Epithelial cell of esophagus (primary cell): ENCODE measurements at places on chromosomes 2 and 18.

GRCh38 chr2:61165946-61166345, 4.0 kb downstream of the C2orf74 start:
- DNase-seq, result no peak

DNA sequence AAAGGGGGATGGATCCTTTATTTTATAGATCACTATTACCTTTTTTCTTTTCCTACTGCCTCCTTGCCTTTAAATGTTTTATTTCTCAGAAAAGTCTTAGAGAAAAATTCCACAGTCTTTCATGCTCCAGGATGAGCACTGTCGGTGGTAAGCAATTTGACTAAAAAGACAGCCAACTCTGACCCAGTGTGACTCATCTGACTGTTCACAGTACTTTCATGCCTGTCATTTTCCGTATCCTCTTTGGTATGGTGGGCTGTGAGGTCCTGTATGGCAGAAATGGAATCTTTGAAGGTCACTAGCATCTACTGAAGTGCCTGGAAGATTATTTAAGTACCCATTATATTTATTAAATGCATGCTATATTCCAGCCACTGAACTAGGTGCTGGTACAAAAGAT, 2.1 kb upstream of the RFTN2 start:
- DNase-seq, result peak; percentile 13

DNA sequence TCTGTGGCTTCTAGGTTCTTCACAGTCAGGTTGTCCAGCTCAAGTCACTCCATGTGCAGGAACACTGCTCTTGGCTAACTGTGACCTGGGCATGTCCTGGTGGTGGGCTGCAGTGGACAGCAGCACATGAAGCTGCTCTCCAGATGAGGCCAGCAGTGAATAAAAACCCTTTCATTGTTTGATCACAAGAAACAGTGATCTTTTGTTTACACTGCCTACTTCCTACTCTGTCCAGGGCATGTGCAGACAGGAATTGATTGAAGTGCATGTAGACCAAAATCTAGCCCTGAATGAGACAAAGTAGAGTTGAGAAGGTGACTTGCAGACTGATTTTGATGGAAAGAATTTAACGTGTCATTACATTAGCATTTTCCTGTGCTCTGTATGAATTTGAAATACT, 34.9 kb downstream of the BCL2L11 start:
- DNase-seq, result peak; percentile 90

DNA sequence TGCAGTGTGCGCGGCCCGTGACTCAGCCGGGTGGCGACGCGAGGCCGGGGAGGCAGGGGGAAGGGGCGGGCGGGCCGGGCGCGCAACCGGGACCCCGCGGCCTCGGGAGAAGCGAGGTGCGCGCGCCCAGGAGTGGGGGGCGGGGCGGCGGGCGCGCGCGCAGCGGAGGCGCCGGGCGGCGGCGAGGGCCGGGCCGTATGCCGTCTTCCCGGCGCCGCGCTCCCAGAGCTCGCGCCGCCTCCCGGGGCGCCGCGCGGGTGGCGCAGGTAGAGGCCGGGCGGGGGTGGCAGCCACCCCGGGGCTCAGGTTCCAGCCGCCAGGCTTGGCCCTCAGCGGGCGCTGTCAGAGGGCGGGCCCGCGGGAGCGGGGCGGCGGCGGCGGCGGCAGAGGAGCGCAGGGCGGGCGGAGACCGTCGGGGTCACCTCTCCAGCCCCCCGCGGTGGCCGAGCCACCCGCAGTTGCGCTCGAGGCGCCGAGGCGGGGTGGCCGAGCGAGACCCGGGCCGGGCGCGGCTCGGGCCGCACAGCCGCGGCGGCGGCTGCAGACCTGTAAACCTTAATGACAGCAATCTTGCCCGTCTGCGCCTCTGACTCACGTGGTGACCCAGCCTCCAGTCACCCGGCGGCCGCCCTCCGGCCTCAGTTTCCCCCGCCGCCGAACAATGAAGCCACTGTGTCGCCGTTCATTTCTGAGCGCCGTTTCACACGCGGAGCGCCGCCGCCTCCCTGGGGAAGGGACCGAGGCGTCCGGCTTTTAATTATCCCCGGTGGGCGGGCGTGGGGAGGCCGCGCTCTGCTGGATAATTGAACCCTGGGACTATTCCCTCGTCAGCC, 25.3 kb upstream of the SMAD7 start:
- peak; percentile 69 for DNase-seq

GRCh38 chr2:3299130-3299529, 78.5 kb downstream of the EIPR1 start:
- no peak for DNase-seq

DNA sequence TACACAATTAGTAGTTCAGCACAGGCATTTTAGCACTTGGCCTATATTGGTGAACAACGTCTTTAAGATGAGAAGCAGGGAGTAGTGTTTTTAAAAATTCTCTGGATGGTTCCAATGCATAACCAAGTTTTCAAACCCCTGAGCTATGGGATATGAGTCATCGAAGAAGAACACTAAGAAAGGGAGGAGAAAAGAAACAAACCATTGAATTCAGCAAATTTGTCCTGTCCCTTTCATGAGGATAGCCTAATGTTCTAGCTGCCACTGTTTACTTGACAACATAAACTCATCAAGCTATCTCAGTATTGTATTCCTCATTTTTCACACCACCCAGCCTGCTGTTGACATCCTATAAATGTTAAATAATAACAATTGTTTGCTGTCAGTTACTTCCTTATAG, 158.0 kb downstream of the BARD1 start:
- no peak for DNase-seq

GRCh38 chr18:42360716-42361115, 405.7 kb downstream of the PIK3C3 start:
- no peak for DNase-seq

GRCh38 chr2:143513081-143513480, 383.9 kb downstream of the ARHGAP15 start:
- peak; percentile 43 for DNase-seq

GRCh38 chr2:25340181-25340921, 1.4 kb downstream of the DNMT3A start:
- DNase-seq, result no peak

GRCh38 chr2:85459771-85460170, 41.3 kb downstream of the SH2D6 start:
- no peak for DNase-seq

DNA sequence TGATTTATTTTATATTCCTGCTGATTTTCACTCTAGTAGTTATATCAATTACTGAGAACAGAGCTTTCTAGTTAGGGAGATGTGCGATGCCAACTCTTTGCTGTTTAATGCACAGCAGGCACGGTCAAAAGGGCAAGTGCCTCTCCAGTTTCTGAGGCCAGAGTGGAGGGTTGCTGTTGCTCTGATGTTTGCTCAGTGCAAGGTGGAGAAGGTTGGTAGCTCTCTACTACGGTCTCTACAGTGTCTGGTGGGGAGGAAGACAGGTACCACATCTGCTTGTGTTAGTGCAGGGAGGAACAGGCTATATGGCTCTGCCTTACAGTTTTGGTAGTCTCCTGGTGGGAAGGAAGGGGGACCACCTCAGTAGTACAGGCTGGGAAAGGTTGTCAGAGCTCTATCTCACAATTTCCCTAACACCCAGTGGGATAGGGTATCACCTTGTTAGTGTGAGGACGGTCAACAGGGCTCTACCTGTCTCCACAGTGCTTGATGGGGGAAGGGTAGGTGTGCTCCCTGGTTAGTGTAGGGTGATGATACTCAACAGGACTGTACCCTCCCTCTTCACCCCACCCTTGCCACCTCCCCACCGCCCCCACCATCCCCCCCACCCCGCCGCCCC, 85.9 kb downstream of the FANCL start:
- DNase-seq, result no peak

- no peak for DNase-seq
Measured at GRCh38 chr2:101157272-101157671, 6.1 kb upstream of the TBC1D8 start.

GRCh38 chr18:63266888-63267790, 52.4 kb downstream of the BCL2 start:
- DNase-seq, result no peak

GRCh38 chr2:78035804-78036203, 513.6 kb upstream of the LRRTM4 start:
- DNase-seq, result no peak

GRCh38 chr2:182716650-182716979, 558 bp downstream of the DNAJC10 start:
- no peak for DNase-seq

- peak; percentile 92 for DNase-seq
Measured at GRCh38 chr2:231877533-231878456, 48.4 kb downstream of the NPPC start.

- peak; percentile 16 for DNase-seq
Measured at GRCh38 chr18:32439802-32440201, 30.9 kb downstream of the GAREM1 start.

GRCh38 chr2:165582409-165582808, 112.9 kb downstream of the CSRNP3 start:
- DNase-seq, result no peak

GRCh38 chr18:2570772-2571199, 519 bp downstream of the METTL4 start:
- peak; percentile 71 for DNase-seq

DNA sequence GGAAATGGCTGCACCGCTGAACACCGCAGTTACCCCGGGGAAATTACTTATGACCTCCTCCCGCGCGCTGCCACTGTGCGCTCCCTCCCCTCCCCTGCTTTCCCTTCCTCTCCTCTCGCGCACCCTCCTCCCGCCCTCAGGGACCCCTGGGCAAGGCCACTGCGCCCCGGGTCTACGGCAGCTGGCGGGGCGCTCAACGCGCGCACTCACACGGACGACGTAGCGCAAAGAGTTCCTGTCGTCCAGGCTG, 7.9 kb downstream of the ALPP start:
- no peak for DNase-seq

GRCh38 chr18:598124-598589, 1.4 kb downstream of the CLUL1 start:
- no peak for DNase-seq

- DNase-seq, result no peak
Measured at GRCh38 chr18:2082676-2083075, 488.6 kb downstream of the METTL4 start.

- peak; percentile 63 for DNase-seq
Measured at GRCh38 chr18:2932247-2933181, 80.4 kb downstream of the LPIN2 start.

- DNase-seq, result peak; percentile 0
Measured at GRCh38 chr2:5915881-5916310, 223.7 kb downstream of the SOX11 start.

- peak; percentile 59 for DNase-seq
Measured at GRCh38 chr2:164430166-164430783, 191.0 kb downstream of the GRB14 start.

DNA sequence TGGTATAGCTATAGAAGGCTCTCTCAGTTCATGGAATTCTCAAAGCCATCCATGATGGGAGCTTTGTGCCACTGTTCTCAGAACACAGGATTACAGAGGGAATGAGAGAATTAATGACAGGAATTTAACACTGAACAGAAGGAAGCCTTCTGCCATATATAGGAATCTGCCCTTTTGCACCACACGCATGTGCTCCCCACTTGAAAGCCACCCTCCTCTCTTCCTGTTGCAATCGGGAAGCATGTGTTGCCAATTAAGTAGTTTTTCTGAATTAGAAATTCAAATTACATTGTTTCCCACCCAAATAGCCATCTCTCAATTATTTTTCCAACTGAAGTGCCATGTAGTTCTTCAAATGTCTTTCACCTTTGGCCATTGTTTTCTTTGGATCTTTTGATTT, 71.3 kb downstream of the C1D start:
- no peak for DNase-seq

DNA sequence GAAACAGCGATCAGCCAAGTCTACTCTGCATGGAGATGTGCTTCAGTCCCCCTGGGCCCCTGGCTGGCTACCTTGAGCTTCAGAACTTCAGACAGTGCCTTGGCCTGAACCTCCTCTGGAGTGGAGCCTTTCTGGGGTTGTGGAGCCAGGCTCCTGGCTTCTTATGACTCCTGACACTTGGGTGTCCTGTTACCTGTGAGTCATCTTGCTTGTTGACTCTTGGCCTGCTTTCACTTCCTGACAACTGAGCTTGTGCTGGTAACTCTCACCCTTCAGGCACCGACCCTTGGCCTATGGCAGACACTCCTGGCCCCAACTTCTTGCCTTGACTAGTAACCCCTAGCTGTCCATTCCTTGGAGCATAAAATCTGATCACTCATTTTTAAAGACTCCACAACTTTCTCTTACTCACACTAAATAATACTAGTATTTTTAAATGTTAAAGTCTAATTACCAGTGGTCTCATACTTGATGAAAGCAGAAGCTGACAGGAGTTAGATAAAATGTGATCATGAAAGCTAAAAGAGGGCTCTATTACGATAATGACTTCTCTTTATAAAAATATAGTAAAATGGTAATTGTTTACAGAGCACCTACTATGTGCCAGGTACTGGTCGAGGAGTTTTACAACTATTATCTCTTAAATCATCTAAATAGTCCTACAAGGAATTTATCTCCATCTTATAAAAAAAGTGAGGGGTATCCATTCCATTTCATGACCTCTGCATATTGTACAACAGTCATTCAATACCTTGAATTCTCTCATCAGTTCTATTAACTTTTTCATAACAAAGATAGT, 46.3 kb upstream of the VIT start:
- DNase-seq, result peak; percentile 87

- DNase-seq, result no peak
Measured at GRCh38 chr2:85986121-85986520, 97.3 kb upstream of the ST3GAL5 start.

- peak; percentile 67 for DNase-seq
Measured at GRCh38 chr2:219119422-219120043, 41.1 kb downstream of the NHEJ1 start.

GRCh38 chr2:29628862-29629261, 292.5 kb downstream of the ALK start:
- no peak for DNase-seq

GRCh38 chr2:40287773-40288172, 164.1 kb downstream of the SLC8A1 start:
- no peak for DNase-seq

GRCh38 chr2:56444339-56444738, 260.5 kb downstream of the CCDC85A start:
- DNase-seq, result peak; percentile 2

GRCh38 chr2:213766465-213766901, 482.2 kb downstream of the SPAG16 start:
- DNase-seq, result no peak

DNA sequence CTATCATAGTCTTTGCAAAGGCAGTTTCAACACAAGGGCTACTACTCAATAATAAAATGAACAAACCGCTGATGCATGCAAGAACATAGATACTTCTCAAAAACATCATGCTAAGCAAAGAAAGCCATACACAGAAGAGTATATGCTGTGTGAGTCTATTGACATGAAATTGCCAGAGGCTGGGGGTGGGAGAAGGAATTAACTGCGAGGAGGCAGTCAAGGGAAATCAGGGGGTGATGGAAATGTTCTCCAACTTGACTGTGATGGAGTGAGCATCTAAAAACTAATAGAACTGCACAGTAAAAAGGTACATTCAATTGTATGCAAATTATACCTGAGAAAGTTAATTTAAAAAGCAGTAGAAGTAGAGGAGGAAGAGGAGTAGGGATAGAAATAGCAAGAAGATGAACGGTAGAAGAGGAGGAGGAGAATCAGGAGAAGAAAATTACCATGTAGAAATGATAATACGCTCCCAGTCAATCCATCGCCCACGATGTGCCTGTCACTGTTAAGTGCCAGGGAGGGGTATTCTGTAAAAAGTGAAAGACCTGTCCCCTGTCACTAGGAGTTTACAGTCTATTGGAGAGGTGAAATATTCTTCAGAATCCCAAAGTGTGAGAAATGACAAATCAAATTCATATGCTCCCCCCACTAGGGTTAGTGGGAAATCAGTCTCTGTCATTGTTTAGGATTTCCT, 90.3 kb downstream of the B3GNT2 start:
- no peak for DNase-seq
